Stimulated activated CD8-positive, alpha-beta memory T cell treated with anti-CD3 and anti-CD28 coated beads, Interleukin-15, amount 100 ng/mL, for 24 hours (primary cell): ENCODE measurements at places on chromosomes 1 and 21.

- no peak for DNase-seq
Measured at GRCh38 chr1:93353286-93353685, 7.6 kb downstream of the DR1 start.

- no peak for DNase-seq
Measured at GRCh38 chr1:193103759-193104501, 1.3 kb downstream of the GLRX2 start.

DNA sequence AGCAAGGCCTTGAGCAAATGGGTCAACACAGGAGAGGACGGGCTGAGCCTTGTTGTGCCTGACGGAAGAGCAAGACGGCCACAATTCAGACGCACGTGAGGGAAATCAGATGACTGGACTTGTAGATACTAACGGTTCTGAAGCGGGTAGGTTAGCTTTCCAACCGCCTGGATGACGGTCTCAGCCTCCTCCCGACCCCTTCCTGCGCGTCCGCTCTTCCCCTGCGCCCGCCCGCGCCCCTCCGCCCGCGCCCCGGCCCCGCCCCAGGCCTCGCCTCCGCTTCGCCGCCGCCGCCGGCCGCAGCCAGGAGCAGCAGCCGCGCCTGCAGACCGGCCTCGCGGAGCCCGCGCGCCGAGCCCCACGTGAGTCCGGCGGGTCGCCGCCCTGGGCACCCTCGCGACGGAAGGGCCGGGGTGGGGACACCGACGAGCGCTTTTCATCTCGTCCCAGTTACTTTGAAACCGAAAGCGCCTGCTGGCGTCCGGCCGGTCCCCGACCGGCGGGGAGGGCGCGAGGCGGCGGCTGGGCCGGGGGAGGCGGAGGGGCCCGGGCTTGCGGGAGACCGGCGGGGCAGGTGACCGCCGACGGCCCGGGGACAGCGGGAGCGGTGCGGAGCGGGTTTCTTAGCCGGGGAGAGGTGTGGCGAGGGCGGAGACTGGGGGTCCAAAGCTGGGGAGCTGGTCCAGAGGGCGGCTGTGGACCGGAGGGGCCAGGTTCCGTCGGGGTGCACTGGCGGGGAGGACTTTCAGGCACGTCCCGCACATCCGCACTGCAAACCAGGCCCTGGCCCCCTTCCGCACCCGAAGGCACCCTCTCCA lies at the start of gene TRAF5:
Gene TRAF5 (plus strand): TSS at position 306 of the 818 bp plus-strand sequence. CDS start 26,407 bp downstream, outside the sequence.
- DNase-seq = peak; percentile 36

DNA sequence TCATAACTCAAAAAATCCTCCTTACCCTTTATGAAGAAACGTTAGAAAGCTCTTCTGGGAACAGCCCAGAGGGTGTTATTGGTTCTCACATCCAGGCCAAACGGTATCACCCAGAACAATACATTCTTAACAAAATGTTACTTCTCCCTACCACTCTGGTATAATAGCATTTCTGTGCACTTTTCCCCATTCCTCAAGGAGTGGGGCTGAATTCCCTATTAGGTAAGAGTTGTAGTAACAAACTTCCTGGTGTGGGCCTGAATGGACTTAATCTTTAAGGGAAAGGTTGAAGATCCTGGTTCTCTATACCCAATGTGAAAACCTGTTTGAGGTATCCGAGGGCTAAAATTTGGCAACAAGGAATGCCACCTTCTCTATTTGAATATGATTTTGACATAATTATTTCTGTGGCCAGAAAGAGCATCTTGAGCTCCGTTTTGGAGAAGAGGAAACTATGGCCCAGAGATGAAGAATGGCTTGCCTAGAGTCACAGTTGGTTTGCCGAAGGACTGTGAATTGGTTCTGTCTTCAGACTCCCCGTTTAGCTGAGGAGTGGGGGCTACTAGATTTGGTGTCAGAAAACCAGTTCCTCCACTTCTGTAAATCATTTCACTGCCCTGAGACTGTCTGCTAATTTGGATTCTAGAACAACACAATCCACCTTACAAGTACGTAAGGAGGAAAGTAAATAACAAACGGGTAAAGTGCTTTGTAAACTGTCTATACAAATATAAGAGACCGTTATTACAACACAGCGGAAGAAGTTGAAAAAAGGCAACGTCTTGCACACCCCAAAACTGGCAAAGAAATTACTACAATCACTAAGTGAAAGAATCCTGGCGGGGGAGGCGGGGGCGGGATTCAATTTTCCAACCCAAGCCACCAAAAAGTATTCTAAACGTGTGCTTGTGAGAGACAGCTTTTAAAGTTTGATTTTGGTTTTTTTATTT lies 2.3 kb downstream of the ANP32E start:
- no peak for DNase-seq

GRCh38 chr21:36703626-36704280 lies 4.8 kb downstream of the SIM2 start:
- no peak for DNase-seq

- no peak for DNase-seq
Measured at GRCh38 chr1:5522531-5523145, 469.6 kb downstream of the NPHP4 start.

GRCh38 chr1:25804244-25804963 lies 4.4 kb downstream of the SELENON start:
- DNase-seq = no peak

- DNase-seq = no peak
Measured at GRCh38 chr1:159188375-159188788, 16.3 kb upstream of the ACKR1 start.

GRCh38 chr1:5913078-5913845 lies 79.0 kb downstream of the NPHP4 start:
- DNase-seq = no peak

DNA sequence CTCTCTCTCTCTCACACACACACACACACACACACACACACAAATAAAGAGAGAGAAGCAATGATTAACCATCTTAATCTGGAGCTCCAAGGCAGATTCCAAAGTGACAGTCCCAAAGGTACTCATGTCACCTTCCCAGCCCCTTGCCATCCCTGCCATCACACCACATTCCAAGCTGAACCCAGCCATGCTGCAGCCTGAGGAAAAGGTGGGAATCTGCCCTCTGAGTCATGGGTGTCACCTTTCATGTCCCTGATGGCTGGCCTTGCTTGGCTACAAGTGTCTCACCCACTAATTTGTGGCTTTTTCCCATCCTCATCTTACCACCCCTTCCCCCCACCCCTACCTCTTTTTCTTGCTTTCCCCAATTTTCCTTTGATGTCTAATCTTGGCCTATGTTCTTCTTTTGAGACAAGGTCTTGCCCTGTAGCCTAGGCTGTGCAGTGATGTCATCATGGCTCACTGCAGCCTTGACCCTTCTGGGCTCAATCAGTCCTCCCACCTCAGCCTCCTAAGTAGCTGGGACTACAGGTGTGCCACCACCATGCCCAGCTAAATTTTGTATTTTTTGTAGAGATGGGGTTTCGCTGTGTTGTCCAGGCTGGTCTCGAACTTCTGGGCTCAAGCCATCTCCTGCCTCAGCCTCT lies 3.2 kb downstream of the ANXA9 start:
- no peak for DNase-seq
